Renal pelvis (tissue), 12 donors: ENCODE measurements at places on chromosomes 12 and 14. TPM values are rescaled to one million over a fixed set of nuclear protein-coding genes. Genes with fewer than 3 reads are reported as not detected.

RPAP3 gene
- 42.3 TPM for polyA plus RNA-seq

ZFHX2 gene
- polyA plus RNA-seq: 8.3 TPM

AQP6 gene
- polyA plus RNA-seq: 23.3 TPM

TMEM63C gene
- 2.4 TPM for polyA plus RNA-seq

NUAK1 gene
- polyA plus RNA-seq: 9.7 TPM

KCNH3 gene
- polyA plus RNA-seq: 6.7 TPM

POTEG gene
- not detected for polyA plus RNA-seq

C12orf50 gene
- polyA plus RNA-seq: 0.82 TPM

HCAR3 gene
- polyA plus RNA-seq: 0.26 TPM

PLBD1 gene
- 41.6 TPM for polyA plus RNA-seq

LRRC74A gene
- not detected for polyA plus RNA-seq

BRMS1L gene
- polyA plus RNA-seq: 18.7 TPM

SOAT2 gene
- 2.7 TPM for polyA plus RNA-seq

RNASE7 gene
- polyA plus RNA-seq: 0.83 TPM

EEA1 gene
- 13.1 TPM for polyA plus RNA-seq

KLRK1 gene
- 0.53 TPM for polyA plus RNA-seq

RNASE2 gene
- polyA plus RNA-seq: 2.5 TPM

CHGA gene
- polyA plus RNA-seq: 0.14 TPM

OSGEP gene
- polyA plus RNA-seq: 48.5 TPM

PLBD2 gene
- 21.8 TPM for polyA plus RNA-seq

ANO4 gene
- 1.3 TPM for polyA plus RNA-seq
